ENCODE measurements at places on chromosomes 4 and X.

- H3K36me3 ChIP-seq, result no peaks in the 10 kb centered on the region
- H3K27me3 ChIP-seq, result no peaks in the 10 kb centered on the region
- H3K4me1 ChIP-seq, result no peaks in the 10 kb centered on the region
- no peak overlapping the region for H3K27ac ChIP-seq
Observed at GRCh38 chrX:101956556-101956955, 24.7 kb upstream of the ZMAT1 start.

- no peaks in the 10 kb centered on the region for H3K36me3 ChIP-seq
- H3K4me1 ChIP-seq, result no peaks in the 10 kb centered on the region
Observed at GRCh38 chr4:36844448-36844847, 400.1 kb upstream of the NWD2 start.

GRCh38 chr4:726838-727237, 21.2 kb downstream of the PCGF3 start:
- peaks cover 14% of the 10 kb centered on the region for H3K36me3 ChIP-seq
- H3K4me3 ChIP-seq, result no peak overlapping the region
- H3K27me3 ChIP-seq, result no peaks in the 10 kb centered on the region
- no peak overlapping the region for H3K27ac ChIP-seq
- no peak for DNase-seq
- H3K4me1 ChIP-seq, result no peaks in the 10 kb centered on the region

GRCh38 chr4:56253666-56254305, 133.5 kb downstream of the AASDH start:
- no peaks in the 10 kb centered on the region for H3K4me1 ChIP-seq
- no peak overlapping the region for H3K4me3 ChIP-seq
- no peak overlapping the region for H3K27ac ChIP-seq
- no peaks in the 10 kb centered on the region for H3K27me3 ChIP-seq

- DNase-seq, result no peak
- no peaks in the 10 kb centered on the region for H3K27me3 ChIP-seq
- no peak overlapping the region for H3K27ac ChIP-seq
- H3K4me3 ChIP-seq, result no peak overlapping the region
- no peaks in the 10 kb centered on the region for H3K4me1 ChIP-seq
Observed at GRCh38 chrX:84133023-84133422, 55.0 kb downstream of the RPS6KA6 start.

DNA sequence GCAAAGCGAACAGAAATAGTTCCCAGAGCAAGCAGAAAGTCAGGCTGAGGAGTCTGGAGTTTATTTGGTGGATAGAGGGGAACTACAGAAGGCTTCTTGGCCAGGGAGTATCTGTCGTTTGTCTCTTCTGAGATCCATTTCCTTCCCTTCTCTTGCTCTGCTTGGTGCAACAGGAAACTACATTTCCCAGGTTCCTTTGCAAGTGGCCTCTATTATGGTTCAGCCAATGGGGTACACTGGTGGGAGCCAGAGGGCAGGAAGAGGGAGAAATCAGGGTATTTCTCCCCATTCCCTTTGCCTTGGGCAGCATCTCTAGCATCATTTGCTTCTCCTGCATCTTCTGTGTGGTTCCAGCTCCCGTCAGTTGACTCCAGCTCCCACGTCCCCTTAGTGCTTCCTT, 142.1 kb downstream of the BCOR start:
- no peak overlapping the region for H3K27ac ChIP-seq
- no peak for DNase-seq
- no peaks in the 10 kb centered on the region for H3K36me3 ChIP-seq
- H3K27me3 ChIP-seq, result no peaks in the 10 kb centered on the region
- no peaks in the 10 kb centered on the region for H3K4me1 ChIP-seq
- H3K4me3 ChIP-seq, result no peak overlapping the region

DNA sequence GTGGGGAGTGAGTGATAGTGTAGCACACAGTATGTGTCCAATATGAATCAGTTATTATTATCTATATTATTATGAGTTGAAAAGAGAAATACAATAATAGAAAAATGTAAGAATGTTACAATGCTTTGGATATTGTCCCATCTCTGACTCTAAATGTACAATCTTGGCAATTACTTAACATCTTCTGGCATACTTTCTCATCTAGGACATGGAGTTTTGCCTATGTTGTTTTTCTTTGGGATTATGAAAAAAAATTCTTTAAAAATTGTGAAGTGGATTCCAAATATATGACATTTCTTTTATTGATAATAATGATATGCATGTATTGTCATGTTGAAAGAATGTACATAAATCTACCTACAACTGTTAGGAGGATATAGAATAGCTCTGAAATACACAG, 84.1 kb downstream of the TBCK start:
- no peaks in the 10 kb centered on the region for H3K27me3 ChIP-seq
- no peaks in the 10 kb centered on the region for H3K36me3 ChIP-seq
- DNase-seq, result no peak
- H3K4me3 ChIP-seq, result no peak overlapping the region
- H3K27ac ChIP-seq, result no peak overlapping the region
- H3K4me1 ChIP-seq, result no peaks in the 10 kb centered on the region

GRCh38 chrX:68681443-68681941, 34.0 kb downstream of the STARD8 start:
- DNase-seq, result no peak
- H3K27me3 ChIP-seq, result no peaks in the 10 kb centered on the region
- no peaks in the 10 kb centered on the region for H3K36me3 ChIP-seq
- no peaks in the 10 kb centered on the region for H3K4me1 ChIP-seq
- H3K27ac ChIP-seq, result no peak overlapping the region

GRCh38 chr4:87151730-87152129, 68.7 kb downstream of the KLHL8 start:
- no peaks in the 10 kb centered on the region for H3K4me1 ChIP-seq
- no peak for DNase-seq
- H3K27me3 ChIP-seq, result no peaks in the 10 kb centered on the region
- H3K36me3 ChIP-seq, result no peaks in the 10 kb centered on the region
- no peak overlapping the region for H3K4me3 ChIP-seq

DNA sequence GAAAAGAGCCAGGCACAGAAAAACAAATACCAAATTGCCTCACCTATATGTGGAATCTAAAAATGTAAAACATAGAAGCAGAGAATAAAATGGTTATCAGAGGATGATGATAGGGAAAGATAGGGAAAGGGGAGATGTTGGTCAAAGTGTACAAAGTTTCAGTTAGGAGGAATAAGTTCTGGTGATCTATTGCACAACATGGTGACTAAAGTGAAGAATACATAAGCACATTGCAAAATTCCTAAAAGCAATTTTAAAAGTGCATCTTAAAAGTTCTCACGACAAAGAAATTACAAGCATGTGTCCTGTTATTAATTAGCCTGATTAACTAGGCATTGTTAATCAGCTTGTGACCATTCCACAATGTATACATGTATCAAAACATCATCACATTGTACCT, 136.0 kb downstream of the GABRG1 start:
- H3K4me1 ChIP-seq, result no peaks in the 10 kb centered on the region
- H3K27me3 ChIP-seq, result no peaks in the 10 kb centered on the region
- H3K27ac ChIP-seq, result no peak overlapping the region
- no peaks in the 10 kb centered on the region for H3K36me3 ChIP-seq
- DNase-seq, result no peak

- no peaks in the 10 kb centered on the region for H3K27me3 ChIP-seq
- no peaks in the 10 kb centered on the region for H3K36me3 ChIP-seq
- DNase-seq, result no peak
- H3K4me3 ChIP-seq, result no peak overlapping the region
Observed at GRCh38 chr4:85728464-85728863, 253.5 kb downstream of the ARHGAP24 start.

DNA sequence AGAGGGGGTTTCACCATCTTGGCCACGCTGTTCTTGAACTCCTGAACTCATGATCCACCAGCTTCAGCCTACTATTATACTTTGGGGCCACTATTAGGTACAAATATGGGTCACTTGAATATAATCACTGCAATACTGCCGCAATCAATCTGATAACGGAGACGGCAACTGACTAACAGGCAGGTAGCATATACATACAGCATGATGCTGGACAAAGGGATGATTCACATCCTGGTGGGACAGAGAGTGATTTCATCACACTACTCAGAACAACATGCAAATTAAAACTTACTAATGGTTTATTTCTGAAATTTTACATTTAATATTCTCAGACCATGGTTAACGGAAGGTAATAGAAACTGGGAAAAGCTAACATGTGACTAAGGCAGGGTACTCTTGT, 10.9 kb downstream of the LRBA start:
- H3K4me1 ChIP-seq, result peaks cover 37% of the 10 kb centered on the region
- peaks cover 5% of the 10 kb centered on the region for H3K36me3 ChIP-seq
- H3K27ac ChIP-seq, result no peak overlapping the region
- H3K4me3 ChIP-seq, result no peak overlapping the region

DNA sequence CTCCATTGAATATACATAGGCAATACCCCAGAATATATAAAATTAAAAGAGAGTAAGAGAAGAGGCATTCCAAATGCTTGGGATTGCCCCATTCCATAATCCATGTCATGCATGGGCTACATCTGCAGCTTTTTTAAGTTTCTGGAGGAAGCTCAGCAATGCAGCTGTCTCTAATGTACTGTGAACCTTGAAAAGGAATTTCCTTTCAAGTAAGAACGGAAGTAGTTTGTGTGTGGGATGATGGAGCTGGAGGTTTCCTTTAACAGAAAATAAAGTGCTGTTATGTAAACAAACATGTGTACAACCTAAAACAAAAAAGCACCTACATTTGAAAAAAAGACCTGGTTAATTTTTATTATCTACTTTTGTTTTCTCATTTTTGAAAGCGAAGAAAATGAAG, 303.5 kb downstream of the BMPR1B start:
- no peaks in the 10 kb centered on the region for H3K27me3 ChIP-seq
- H3K4me3 ChIP-seq, result no peak overlapping the region
- no peak for DNase-seq
- no peaks in the 10 kb centered on the region for H3K4me1 ChIP-seq

DNA sequence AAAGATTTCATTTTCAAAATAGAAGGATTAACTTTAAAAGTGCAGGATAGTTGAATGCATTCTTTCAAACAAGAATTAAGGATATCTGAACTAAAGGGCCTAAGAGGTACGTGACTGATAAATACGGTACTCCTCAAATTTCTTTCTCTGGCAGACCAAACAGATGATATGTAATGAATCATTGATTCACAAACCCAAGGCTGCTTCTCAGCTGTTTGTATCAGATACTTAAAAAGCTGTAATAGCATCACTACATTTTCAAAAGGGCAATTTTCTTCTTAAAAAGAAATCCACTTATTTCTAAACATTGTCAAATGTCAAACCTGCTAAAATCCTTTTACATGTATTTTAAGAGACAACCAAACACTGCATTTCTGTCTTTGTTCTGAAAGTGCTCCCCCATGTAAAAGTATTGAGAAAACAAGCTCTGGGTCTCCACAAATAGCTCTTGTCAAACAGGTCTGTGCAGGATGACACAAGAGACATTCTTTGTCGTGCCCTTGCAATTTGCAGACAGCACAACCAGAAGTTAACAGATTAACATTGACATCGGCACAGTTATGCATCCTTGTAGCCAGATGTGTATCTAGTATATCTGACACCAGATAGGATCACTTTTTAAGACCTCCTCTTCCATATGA, 82.0 kb downstream of the MANBA start:
- H3K4me1 ChIP-seq, result peaks cover 8% of the 10 kb centered on the region
- no peak overlapping the region for H3K27ac ChIP-seq
- peaks cover 16% of the 10 kb centered on the region for H3K36me3 ChIP-seq
- H3K4me3 ChIP-seq, result no peak overlapping the region
- no peak for DNase-seq
- no peaks in the 10 kb centered on the region for H3K27me3 ChIP-seq

All from T-cell (primary cell).